Prostate gland (tissue), 2 donors: ENCODE measurements at places on chromosomes 7 and 10. TPM values are rescaled to one million over a fixed set of nuclear protein-coding genes. Genes with fewer than 3 reads are reported as not detected.
A peak's percentile ranks its signal among the peaks of the same experiment; 100 is the strongest.

DNA sequence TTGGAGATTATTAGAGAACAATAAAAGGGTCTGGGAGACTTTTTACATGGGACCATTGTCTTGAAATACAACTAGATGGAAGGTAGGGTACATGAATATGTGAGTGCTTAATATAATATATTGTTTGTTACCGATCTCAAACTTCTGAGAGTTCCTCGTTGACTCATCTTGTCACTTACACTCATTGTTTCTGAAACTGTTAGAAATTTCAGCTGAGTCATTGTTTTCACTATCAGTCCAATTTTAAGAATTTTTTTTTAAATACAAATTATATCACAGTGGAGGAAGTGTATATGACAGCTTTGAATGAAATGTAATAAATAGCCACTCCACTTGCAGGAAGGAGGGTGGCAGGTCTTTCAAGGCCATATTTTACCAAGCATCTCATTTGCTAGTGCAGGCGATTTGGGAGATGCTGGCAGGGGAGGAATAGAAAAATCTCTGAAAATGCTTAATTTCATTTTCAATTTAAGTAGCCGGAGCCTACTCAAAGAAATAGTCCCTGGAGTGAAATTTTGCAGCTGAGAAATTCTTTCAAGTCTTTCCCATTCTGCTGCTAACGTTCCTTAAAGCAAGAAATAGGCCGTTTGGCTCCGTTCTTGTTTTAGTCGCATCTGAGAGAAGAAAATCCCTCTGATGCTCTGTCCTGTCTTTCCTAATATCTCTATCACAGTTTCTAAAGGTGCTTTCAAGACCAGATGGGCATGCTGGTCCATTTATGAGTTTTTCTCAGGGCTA is 1404.2 kb upstream of the CELF2 start:
- no peak for DNase-seq

GRCh38 chr10:62844280-62845011 is 28.3 kb upstream of the EGR2 start:
- DNase-seq: no peak

DNA sequence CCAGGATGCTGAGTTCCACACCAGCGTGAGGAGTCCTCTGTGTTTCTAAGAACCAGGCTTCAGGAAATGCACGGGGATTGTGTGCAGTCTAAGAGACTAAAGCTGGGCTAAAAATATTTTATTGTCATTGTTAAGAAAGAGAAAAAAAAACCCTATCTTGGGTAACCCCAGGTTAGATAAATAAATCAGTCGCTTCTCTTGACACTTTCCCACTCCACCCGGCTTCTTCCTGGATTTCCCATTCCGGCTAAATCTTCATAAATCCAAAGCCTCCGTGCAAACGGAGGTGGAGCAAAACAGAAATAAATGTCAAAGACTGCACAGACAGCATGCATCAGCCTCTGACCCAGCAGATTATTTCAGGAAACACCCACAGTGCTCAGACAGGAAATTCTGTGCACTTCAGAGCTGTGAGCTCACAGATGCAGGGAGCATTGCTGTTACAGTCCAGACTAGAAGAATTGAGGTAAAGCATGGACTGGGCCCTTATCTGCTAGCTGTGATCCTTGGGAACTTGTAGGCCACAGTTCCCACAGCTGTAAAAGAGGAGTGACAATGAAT is 44.8 kb upstream of the GRID1 start:
- no peak for DNase-seq

DNA sequence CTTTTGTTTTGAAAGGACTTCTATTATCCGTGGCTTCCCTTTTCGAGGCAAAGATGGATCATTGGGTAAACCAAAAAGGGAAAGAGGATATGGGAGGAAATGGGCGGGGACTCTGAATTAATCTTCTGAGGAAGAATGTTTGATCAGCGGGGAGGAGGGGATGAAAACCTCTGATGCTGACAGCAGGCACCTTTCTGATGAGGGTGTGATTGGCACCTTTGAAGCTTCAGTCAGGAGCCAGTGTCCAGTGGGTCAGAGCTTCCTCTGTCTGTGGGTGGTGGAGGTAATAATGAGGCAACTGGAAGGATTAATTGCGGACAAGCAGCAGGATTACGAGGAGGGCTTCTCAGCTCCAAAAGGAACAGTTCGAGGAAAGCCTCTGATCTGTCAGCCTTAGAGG is 877.6 kb downstream of the LRMDA start:
- no peak for DNase-seq

SH2D4B gene
- total RNA-seq: 0.40 TPM

- DNase-seq: no peak
Observed at GRCh38 chr7:139898483-139898882, 69.4 kb downstream of the TBXAS1 start.

- DNase-seq: no peak
Observed at GRCh38 chr10:11326241-11326640, 285.2 kb downstream of the USP6NL start.

DNA sequence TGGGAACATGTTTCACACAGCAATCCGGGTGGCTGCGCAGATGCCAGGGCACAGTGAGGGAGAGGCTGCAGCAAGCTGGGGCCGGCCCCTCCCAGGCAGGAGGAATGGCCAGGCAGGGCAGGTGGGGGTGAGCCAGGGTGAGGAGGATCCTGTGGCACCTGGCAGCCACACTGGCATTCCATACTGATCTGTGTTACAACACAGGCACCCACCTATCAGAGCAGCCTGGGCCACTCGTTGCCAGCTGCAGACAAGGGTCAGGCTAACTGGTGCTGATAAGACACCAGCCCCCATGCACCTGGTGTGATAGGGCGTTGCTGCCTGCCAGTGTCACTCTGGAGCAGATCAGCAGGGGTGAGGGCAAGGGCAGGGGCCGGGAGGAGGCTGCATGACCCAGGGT is 16.6 kb upstream of the RET start:
- DNase-seq: peak; percentile 30
